ENCODE measurements at places on chromosomes 11 and 22.

DNA sequence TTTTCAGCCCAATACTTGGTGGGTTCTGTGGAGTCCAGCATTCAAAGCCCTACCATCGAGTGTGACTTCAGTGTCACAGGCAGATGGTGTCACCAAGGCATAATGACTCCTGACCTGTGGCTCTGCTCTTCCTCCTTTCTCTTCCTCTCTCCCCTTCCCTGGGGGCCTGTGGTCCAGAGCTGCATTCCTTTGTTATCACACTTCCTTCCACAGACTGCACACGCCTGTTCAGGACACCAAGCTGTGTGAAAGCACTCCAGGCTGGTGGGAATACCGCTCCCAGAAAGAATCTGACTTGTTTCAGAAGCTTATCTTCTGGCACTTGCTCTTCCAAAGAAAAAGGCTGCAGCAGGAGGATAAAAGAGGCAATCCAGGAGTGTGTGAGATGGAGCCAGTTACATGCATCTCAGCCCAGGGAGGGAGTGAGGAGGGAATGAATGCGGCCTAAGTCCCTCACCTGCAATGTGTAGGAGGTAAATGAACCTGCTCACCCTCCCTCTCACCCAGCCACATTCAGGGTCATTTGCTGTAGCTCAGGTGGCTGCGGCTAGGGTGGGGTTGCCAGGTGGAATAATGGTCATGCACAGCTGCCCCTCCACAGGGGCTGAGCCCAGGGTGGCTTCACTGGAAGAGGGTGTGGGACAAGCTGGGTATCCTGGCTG lies 79.3 kb downstream of the ADAMTS15 start:
- DNase-seq, result no peak

GRCh38 chr11:68324241-68324640 lies 11.8 kb downstream of the LRP5 start:
- DNase-seq, result no peak

DNA sequence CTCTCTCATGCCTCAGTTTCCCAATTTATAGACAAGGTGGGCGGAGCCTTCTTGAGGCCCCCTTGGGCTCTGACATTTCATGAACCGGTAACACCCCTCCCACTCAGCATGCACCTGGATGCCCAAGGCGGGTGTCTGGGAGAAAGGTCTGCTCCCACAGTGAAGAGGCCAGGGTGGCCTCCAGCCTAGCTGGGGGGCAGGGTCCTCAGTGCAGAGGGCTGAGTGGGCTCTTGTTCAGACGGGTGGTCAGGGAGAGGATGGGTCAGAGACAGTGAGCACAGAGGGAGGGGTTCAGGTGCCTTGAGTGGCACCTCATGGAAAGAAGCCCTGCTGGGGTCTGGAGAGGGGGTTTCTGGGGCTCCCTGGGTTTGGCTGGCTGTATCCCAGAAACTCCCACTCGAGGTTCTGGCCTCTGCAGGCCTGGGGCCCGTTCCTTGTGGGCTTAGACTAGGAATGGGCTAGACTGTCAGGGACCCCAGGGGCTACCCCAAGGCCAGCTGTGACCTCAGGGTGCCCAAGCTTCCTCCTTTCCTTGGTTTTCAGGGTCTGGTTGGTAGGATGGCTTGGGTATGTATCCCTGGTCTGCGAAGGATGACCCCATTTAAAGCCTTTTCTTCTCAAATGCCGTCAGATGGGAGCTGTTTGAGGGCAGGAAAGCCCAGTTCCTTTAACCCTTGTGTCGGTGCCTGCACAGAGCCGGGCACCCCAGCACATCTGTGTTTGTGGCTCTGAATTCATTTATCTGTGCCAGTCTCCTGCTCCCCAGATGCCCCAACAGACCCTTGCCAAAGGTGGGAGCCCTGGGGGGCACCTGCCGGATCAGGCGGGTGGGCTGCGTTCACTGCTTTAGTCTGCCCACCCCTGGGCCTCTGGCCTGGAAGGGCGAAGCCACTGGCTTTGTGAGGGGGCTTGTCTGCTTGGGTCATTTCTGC lies 1.2 kb downstream of the SYNGR1 start:
- DNase-seq, result no peak

DNA sequence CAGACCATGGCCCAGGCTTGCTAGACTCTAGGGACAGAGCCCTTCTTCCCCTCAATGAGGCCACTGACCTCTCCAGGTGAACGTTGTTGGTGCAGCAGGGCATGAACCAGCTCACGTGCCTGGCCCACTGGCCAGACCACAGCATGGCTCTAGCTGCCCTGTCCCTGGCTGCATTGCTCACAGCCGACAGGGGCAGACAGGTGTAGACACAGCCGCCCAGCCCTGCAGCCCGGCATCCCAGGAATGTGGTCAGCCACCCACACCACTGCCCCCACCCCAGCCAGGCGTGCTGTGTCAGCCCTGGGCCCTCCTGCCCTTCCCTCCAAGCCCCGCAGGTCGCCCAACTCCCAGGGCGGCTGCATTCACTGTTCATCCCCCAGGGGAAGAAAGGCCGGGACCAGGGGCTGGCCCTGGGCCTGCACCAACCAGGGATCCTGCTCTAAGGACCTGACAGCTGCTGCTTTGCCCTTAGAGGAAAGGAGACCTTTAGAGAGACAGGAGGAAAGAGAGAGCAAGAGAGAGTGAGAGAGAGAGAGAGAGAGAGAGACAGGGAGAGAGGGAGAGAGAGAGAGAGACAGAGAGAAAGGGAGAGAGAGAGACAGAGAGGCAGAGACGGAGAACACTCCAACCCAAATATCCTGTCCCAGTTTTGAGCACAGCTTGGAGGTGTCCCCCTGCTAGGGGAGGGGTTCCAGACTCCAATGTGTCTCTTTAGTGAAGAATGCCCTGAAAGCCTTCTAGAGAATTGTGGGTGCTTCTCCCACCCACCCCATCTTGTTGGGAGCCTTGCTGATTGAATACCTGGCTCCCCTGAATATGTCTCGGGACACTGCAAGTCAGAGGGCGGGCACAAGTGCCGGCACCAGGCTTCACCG lies 44.2 kb upstream of the LINC01488 start:
- no peak for DNase-seq

DNA sequence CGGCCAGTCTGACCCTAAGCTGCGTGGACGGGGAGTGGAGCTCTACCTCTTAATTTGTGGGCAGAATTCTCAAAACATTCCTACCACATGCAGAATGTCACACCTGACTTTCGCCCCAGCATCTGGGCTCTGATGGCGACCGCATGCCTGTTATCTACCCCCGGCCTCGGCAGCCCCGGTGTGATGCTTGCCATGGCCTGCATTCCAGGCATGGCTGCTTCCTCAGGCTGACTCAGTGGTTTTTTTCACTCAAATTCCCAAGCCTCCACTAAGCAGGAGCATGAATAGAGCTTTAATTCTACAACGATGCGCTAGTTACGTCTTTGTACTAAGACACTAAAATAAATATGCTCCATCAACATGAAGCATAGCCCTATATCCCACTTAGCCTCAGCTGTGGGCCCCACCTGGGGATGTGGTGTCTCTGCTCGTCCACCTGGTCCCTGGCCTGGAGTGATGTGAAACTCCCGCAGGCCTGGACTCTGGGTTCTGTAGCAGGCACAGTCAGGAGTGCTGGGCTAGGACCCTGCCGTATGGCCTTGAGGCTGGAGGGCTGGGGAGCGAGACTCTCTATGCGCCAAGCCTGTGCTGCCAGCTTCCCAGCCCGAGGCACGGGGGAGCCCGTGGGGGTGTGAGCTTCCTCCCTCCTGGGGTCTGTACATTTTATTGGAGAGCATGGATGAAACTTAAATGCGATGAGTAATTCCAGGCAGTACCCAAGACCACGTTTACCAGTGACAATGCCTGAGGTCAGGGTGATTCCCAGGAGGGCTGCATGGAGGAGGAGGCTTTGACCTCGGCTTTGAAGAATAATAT lies 153.2 kb downstream of the CTTN start:
- DNase-seq, result no peak

- DNase-seq, result no peak
Observed at GRCh38 chr11:56271092-56271491, 2.9 kb upstream of the OR5T1 start.

DNA sequence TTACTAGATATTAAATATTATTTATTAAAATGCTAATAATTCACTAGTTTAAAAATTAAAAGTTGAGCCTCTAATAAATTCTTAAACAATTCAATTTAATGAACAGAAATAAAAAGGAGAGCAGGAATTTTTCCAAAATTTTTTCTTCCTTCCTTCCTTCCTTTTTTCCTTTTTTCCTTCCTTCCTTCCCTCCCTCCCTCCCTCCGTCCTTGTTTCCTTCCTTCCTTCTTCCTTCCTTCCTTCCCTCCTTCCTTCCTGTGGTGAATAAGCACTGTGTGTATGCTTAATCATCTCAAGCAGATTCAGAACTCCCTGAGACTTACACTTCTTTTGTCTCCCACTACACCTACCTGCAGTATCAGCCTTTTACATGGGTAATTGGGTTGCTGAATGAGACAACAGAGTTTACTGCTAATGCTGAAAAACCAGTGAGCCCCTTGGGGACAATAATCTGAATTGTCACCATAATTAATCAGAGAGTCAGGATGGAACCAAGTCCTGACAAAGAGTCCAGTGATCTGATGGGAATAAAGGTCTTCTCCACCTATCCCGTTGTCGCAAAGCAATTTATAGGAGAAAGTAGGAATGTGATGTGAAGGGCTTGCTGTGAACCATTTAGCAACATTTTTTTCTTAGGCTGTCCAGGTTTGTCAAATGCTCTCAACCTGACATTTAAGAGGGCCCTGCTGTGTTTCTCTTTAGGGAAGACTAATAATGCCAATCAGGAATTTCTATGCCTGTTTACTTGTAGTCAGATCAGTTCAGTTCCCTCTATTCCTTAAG lies 58.1 kb upstream of the CEP295 start:
- no peak for DNase-seq

- DNase-seq, result no peak
Observed at GRCh38 chr11:70359451-70360205, 38.7 kb upstream of the CTTN start.

DNA sequence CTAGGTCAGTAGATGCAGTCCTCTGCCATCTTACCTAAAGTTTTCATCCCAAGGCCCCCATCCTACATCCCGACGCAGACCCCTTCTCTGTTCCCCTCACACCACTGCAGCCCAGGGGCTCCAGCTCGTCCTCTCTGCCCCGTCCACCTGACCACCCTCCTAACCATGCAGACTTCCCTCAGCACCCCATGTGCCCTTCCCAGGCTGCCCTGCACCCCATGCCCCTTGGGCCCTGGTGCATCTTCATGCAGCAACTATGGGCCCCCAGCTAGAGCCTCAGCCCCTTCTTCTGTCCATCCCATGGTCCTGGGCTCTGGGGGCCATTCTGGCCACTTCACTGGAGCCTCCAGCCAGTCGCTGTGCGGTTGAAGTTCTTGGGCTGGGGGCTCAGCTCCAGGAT lies 2.9 kb downstream of the PRR33 start:
- no peak for DNase-seq

GRCh38 chr11:61281581-61282250 lies 13.4 kb downstream of the VWCE start:
- DNase-seq, result no peak

DNA sequence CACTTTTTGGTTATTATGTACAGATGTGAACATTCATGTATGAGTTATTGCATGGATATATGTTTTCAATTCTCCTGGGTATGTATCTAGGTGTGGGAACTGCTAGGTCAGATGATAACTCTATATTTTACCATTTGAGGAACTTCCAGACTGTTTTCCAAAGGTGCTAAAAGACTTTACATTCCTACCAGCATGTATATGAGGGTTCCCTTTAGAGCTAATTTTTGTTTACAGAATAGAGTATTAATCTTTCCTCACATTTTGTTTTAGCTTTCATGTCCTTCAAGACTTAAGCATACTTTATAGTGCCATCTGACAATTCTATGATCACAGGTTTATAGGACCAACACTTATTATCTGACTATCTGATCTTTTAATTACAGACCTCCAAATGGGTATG lies 59.6 kb downstream of the HIRA start:
- DNase-seq, result no peak

- no peak for DNase-seq
Observed at GRCh38 chr22:20549232-20549841, 41.9 kb downstream of the MED15 start.

GRCh38 chr11:96893988-96894387 lies 504.2 kb downstream of the JRKL start:
- no peak for DNase-seq

DNA sequence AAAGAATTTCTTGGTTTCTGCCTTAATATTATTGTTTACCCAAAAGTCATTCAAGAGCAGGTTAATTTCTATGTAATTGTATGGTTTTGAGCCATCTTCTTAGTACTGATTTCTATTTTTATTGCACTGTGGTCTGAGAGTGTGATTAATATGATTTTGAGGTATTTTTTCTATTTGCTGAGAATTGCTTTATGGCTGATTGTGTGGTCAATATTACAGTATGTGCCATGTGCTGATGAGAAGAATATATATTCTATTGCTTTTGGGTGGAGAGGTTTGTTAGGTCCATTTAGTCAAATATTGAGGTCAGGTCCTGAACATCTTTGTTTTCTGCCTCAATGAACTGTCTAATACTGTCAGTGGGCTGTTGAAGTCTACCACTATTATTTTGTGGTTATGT lies 20.7 kb upstream of the RAB38 start:
- no peak for DNase-seq

DNA sequence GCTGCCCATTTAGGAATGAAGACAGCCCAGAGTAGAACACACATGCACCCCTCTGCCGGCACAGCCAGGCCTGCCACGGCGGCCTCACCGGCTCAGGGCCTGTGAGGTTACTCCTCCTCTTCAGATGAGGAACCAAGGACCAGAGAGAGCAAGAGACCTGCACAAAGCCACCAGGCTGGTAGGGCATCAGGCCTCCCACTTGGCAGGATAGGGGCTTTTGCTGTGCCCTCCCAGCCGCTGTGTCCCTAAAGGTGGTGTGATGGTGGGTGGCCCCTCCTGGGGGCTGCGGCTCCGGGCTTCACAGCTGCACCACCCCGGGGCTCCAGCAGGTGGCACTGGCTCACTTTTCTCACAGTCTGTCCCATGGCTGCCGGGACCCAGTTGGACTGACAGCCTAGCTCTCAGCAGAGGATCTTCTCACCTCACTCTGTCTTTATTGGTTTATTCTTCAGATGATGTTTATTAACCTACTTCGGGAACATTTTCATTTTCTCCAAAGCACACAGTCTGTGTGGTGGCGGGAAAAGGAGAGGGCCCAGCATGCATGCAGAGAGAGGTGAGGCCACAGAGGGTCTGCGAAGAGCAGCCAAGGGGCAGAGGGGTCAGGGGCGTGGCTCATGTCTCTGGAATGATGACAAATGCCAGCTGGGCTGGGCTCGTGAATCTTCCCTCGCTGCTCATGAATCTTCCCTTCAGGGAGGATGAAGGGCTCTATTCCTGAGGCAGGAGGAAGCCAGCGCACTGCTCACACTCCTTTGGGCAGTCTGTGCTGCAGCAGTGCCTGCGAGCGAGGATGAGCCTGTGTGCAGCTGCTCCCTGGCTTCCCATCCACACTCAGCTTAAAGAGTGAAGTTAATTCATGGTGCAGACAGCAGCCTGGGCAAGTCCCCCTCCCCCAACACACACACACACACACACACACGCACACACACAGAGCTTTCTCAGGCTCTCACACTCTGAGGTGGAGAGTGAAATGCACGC lies 101.1 kb upstream of the PITPNB start:
- peak; percentile 64 for DNase-seq
